T follicular helper cell (primary cell): ENCODE measurements at places on chromosomes 2 and 18.

- no peak for DNase-seq
Measured at GRCh38 chr2:184677171-184677570, 78.8 kb downstream of the ZNF804A start.

DNA sequence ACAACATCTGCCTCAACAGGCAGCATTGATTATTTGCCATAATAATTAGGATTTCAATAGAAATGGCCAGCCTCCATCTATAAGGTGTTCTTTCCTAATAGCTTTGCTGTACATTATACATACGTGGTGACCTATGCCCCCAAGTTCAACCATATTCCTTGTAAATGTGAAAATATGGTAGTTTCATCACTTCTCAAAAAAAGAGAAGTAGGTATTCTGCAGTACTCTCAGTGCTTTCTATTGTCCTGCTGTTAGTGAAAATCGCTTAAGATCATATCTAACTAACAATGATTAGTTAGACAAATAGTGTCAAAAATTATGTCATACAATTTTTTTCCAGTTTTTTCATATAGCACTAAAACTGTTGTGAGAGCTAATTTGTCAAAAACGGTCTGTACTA is 79.6 kb downstream of the SLC4A10 start:
- DNase-seq = no peak

DNA sequence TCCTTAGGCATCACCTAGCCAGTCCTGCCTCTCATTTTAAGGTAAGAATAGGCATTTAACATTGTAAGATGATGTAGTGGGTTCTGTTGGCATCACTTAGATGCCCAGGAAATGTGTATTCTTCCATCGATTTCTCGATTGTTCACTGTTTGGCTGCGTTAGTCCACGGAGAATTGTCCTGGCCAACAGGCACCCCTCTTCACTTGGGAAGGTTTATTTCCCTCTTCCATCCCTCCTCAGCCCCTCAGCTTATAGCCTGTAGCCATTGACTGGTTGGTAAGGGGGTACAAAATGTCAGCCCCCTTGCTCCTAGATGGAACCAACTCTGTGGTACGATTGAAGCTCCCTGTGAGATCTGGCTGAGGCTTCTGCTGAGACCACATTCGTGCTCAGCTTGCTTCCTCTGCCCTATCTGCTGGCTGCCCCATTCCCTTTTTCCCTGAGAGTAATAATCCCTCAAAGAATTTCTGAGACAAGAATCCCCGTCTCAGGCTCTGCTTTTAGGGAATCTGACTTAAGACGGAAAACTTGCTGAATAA is 43.4 kb downstream of the PLEKHA3 start:
- no peak for DNase-seq

- DNase-seq = no peak
Measured at GRCh38 chr2:144252694-144253093, 267.2 kb downstream of the ZEB2 start.

- DNase-seq = no peak
Measured at GRCh38 chr2:188835821-188836220, 138.4 kb upstream of the COL3A1 start.

DNA sequence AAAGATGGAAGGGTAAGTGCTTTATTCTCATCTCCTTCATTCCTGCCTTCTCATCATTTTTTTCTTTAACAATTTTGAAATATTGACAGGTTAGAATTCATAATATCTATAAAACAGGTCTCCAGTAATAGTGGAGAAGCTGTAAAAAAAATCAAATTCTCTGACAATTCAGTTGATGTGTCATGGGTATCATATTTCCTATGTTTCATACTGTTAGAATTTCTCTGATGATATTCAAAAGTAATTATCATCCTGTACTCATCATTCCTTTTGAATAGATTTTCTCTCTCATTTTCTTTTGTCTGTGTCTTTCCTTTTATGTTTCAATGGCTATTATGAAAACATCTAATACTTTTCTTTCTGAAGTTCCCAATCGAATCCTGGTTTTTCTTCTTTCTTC is 97.7 kb downstream of the CPS1 start:
- DNase-seq = no peak

DNA sequence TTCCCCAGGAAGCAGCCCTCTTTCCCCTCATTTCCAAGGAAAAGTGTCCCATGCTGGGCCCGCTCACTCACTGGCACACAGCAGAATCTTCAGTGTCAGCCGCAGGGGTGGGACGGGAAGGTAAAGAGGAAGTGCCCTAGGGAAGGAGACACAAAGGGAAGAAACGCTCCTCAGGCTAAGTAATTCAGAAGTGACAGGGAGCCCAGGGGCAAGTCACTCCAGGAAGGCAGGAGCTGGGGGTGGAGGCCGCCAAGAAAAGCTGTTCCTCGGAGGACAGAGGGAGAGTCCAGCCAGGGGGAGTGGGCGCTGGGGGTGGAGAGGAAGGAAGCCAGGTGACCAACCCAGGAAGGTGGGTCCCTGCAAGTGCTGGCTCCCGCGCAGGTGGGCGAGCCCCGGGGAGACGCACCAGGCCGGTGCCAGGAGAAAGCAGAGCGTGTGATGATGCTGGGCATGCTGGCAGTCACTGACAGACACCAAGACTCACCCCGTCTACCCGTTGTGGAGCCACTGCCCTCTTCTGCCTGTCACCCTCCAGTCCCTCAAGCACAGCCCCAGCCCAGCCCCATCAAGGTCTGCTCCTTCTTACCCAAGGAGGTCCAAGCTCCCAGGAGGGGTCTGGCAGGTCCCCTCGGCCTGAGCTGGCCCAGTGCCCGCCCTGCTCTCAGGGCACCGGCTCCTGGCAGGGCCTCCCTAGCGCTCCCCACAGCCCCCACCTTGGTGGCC is 21.7 kb downstream of the HDAC4 start:
- no peak for DNase-seq

DNA sequence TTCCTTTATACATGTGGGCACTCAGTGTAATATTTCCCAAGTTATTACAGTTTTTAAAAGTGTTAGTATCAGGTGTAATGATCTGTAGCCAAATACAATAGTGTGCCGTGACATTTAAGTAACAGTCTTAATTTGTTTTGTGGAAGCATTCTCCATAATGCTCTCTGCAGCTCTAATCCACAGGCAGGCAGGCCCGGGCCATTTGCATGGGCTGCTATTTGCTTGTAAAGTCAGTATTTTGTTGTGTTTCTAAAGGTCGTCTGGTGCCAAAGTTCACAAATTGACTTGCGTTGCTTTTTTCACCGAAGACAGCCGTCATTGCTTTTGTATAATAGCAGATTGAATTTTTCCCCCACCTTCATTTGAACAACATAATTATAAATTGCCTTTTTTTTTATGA is 153.0 kb downstream of the GBX2 start:
- DNase-seq = no peak

GRCh38 chr2:60394463-60394862 is 159.0 kb downstream of the BCL11A start:
- no peak for DNase-seq

DNA sequence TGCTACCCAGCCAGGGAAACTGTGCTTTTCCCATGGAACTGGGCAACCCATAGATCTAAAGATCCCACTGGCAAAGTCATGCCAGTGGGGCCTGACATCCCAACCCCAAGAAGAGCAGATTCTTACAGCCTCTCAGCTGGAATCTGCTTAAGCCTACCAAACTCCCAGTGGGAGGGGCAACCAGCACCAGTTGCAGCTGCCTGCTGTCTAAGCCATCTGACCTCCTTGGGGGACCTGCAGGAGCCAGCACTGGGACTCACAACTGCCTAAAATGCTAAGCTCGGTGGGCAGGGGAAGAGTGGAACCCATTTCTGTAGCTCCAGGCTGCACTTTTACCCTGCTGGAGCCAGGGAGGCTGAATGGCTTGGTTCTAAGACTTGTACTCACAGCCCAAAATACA is 770.7 kb upstream of the SLC8A1 start:
- DNase-seq = no peak

- no peak for DNase-seq
Measured at GRCh38 chr2:213101109-213101508, 50.3 kb downstream of the IKZF2 start.
